Activated gamma-delta T cell (primary cell): ENCODE measurements at places on chromosomes 6 and 20.

DNA sequence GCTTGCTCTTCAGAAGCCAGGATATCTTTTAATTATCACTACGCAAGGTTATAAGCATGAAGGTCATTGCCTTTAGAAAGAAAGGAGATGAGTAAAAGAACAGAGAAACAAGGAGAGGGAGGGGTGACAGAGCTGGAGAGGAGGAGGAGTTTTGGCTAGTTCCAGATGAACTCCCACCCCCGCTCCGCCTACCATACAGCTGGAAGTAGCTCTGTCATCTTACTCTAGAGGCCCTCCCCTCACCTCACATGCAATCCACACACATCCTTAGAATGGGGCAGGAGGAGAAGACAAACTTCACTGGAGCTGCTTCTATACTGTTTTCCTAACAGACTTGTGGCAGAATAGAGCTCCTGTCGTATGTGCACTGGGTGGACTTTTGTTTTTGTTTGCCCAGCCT, 144.7 kb downstream of the SCML4 start:
- DNase-seq: no peak

GRCh38 chr6:28802417-28803336, 121.1 kb downstream of the TRIM27 start:
- DNase-seq: no peak

DNA sequence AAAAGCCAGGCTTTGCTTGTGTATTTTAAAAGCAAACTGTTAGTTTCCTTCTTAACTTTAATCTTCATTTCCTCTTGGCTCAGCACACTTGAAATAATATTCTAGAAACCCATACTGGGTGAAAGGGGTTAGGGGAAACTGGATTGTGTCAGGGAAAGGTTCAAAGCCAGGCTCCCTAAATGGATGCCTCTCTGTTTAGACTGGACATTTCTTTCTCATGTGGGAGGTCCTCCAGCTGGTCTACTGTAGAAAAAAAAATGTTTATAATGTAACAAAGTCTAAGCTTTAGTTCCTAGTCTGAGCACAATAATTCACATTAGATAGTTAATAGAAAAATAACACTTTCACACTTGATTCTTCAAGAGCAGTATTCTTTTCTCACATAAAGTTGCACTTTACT, 89.0 kb upstream of the AKIRIN2 start:
- DNase-seq: no peak

DNA sequence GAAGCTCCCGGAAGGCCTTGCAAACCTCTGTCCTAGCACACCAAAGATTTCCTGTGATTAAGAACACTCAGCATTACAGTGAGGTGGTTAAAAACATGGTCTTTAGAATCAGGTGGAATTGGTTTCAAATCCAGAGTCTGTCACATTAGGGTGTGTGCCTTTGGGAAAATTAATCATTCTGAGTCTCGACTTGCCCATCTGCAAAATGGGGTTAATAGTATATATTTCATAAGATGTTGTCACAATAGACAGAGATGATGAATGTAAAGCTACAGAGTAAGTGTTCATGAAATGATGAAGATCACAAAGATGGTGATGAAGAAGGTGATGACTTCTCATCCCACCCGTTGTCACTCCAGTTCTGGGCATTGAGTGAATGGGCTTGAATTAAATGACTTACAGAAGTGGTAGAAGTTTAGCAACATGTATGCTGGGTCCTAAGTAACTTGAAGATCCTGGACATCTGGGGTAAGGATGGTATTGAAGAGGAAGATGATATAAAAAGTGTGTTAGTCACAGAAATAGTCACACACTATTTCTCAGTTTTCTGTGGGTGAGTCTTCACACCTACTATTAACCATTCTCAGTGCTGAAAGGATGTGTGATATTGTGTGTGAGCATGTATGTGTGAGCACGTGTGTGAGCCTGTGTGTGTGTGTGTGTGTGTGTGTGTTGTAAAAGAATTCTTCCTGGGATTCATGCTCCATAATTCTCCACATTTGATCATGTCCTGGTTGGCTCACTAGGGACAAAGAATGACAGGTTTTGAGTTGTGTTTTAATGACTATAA, 28.0 kb upstream of the NEDD9 start:
- no peak for DNase-seq

DNA sequence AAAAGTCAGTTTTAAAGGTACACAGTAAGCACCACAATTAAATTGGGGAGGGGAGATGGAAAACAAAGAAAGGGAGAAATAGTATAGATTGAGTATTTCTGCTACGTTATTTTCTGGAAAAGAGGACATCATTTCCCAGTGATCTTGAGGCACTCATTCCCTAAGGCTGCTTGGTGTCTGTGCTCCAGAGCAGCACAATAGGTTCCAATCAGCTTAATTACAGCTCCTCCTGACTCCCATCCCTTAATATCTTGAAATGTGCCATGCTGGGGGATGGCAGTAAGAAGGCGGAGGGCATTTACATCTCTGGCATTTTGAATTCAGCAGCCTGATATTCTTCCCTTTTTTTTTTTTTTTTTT, 39.5 kb upstream of the BEND3 start:
- DNase-seq: no peak

DNA sequence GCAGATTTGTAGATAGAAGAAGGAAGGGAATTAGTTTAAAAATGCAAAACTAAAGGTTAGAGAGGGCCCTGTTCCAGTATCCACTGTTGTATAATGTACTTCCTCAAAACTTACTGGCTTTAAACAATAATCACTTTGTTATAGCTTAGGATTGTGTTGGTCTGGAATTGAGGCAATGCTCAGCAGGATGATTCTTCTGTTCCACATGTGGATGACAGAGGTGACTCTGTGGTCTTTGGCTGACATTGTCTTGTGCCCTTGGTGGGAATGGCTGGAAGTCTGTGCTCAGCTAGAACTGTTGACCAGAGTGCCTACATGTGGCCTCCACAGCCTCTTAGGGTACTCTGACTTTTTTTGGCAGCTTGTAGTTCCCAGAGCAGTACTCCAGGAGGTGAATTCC, 143.4 kb downstream of the AIG1 start:
- DNase-seq: no peak

DNA sequence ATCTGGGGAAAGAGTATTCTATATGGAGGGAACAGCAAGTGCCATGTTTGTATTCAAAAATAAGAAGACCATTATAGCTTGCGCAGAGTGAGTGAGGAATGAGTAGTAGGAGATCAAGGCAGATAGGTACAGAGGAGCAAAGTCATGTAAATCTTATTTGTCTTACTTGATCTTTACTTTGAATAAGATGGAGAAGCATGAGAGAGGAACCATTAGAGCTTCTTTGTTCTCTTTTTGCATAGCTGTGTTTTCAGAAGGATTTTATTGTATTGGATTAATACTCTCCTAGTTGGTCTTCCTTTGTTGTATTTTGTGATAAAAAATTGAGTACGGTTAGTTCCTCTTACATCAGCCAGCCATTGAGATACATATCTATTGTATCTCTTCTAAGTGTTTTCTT, 88.4 kb downstream of the SCAF8 start:
- no peak for DNase-seq

- no peak for DNase-seq
Observed at GRCh38 chr6:11497107-11497506, 40.4 kb upstream of the TMEM170B start.

DNA sequence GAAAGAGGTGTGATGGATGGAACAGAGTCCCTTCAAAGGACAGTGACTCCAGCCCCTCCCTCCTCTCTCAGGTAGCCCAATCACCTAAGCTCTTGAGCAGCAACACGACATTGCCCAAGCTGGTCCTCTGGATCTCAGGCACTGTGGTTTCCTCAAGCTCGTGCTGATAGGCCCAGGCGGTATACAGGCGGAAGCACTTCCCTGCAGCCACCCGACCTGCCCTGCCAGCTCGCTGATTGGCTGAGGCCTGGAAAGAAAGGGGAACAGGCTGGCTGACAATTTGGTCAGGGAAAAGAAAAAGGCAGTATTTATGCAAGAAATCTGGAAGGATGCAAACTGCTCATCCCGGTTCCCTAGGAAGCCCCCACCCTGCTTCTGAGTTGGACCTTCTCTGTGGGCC, 9.6 kb downstream of the C6orf136 start:
- DNase-seq: no peak

DNA sequence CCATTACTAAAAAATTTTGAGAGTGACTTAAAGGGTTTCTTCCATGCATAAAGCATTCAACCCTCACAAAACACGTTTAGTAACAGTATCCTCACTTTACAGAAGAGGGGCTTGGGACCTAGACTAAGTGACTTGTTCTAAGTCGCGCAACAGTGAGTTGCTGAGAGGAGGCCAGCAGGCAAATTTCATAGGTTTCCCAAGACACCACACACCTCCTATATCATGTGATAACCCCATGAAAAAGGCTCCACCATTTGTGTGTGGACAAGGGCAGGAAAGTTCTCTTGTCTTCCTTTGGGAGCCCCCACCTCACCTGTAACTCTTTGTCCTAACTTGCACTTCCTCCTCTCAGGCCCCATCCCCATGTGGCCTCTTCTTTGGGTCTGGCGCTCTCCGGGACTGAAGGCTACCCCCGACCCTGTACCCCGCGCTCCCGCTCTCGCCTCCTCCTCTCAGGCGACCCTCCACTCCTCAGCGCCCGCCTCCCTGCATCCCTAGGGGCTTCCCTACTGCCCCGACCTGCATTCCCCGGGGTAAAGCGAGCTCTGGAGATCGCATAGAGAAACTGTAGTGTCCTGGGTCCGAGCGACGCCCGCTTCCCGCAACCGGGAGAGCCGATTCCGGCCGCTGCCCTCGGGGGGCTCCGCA, 392 bp downstream of the PSMB8 start:
- no peak for DNase-seq

DNA sequence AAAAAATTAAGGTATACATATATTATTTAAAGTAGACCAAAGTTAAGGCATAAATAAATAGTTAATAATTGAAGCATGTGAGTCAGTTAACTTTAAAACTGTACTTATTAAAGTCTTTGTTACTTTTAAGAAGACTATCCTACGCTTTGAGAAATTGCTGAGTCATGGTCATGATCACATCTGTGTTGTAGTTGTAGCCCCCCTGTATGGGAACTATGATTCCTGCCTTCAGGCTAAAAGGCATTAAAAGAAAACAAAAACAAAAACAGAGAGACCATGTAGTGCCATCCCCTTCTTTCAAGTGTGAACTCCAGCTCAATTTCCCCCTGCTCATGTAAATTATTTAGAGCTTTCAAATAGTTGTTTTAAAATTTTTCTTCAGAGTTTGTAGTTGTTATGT, 123.4 kb downstream of the FLRT3 start:
- DNase-seq: no peak

DNA sequence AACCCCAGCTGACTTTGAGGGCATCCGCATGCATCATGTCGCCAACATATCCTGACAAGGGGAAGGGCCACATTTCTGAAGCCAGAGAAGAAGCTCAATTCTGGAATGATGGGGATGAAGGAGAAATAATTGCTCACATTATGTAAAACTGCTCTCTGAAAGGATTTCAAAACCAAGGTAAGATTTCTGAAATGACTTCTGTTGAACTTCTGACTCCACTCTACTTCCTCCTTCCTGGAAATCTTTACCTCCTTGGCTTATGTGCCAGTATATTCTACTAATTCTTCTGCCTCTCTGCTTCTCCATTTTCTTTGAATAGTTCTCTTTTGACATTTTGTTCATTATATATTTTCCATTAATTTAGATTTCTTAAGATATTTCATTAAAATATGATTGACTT, 31.9 kb downstream of the HLA-DPB1 start:
- no peak for DNase-seq

DNA sequence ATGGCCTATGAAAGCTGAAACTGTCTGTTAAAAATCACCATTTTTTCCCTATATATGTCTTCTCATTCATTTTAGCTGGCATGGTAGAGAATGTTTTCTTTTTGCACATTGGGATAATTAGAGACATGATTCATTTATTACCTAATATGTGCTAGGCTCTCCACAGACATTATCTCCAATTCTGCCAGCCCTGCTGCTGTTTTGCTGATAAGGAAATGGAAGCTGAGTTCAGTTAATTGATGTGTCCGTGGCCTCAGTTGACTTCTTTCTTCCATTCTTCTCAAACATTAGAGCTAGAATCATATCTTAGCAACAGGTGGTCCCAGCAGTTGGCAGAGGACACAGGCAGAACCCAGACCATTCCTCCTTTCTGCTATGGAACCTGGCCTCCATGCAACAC, 644.1 kb upstream of the CITED2 start:
- no peak for DNase-seq

- DNase-seq: no peak
Observed at GRCh38 chr6:44989391-44989790, 338.7 kb upstream of the RUNX2 start.

DNA sequence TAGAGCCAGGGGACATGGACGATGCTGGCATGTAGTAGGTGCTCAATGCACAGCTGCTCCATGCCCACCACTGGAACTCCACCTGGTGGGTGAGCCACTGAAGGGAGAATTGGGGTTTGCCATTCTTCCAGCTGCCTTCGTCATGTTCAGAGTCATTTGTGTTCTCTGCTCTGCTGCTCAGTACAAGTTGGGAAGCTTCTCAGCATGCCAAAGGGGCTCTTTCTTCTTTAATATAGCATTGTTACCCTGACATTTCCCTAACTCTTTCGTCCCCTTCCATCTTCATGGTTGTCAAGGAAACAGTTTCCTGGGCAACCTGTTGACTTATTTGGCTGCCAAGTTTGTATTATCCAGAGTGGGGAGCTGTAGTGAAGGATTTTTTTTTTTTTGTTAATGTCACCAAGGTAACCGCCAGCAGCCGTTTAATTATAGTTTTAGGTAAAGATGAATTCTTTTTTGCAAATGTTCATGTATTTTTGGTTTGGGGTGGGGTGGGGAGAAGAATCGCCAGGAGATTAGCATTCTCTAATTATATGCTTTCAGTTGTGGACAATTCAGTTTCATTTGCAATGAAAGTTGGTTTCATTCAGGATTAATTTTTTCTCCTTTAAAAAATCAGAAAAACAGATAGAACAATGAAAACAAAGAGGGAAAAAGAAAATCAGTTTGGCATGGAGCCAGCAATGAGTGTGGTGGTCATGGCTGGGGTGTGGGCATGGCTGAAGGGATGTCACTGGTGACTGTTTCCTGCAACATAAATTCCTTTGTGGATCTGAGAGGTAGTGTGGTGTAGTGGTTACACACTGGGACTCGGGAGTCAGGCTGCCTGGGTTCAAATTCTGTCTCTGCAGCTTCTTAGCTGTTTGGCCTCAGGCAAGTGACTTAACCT, 73.0 kb upstream of the KCNG1 start:
- no peak for DNase-seq

- DNase-seq: no peak
Observed at GRCh38 chr6:147310521-147310920, 106.3 kb downstream of the STXBP5 start.

DNA sequence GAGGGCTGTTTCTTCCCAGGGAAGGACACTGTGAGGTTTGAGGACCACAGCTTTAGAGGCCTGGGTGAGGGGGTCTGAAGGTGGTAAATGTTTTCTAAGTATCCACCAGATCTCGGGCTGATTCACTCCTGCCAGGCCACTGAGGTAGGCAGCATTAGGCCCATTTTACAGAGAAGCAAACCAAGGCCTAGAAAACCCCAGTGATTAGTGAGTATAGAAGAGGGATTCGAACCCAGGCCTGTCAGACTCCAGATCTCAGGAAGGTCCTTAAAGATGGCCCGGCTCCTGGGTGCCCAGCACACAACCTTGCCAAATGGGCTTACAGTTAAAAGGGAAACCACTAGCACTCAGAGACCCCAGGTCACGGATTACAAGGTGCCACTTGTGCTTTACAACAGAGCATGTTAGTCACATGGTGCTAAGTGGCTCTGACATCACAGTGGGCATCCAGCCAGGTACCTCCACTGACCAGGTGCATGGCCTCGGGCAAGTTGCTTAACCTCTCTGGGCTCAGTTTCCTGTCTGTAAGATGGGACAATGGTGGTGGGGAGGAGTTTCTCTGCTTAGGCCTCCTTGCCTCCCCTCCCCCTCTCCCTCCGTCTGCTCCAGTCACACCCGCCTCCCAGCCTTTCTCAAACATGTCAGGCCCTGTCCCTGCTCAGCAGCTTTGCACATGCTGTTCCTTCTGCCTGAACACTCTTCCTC, 18.8 kb upstream of the SIRPA start:
- no peak for DNase-seq
